Heart right ventricle (tissue), 16 donors: ENCODE measurements at places on chromosomes 12 and 14. TPM values are rescaled to one million over a fixed set of nuclear protein-coding genes. Genes with fewer than 3 reads are reported as not detected.

The ABHD12B gene
- not detected for total RNA-seq

The FAM186B gene
- total RNA-seq, result 0.25 TPM

The GPR65 gene
- 3.2 TPM for total RNA-seq

The DAO gene
- total RNA-seq, result not detected

The KRT82 gene
- total RNA-seq, result not detected

The ZNF891 gene
- 1.00 TPM for total RNA-seq

The TMEM121 gene
- total RNA-seq, result 1.2 TPM

The VRTN gene
- not detected for total RNA-seq

The DNAI7 gene
- total RNA-seq, result 1.6 TPM

The RBMS2 gene
- 32.6 TPM for total RNA-seq

The TSPAN31 gene
- total RNA-seq, result 34.1 TPM

The RAB15 gene
- 34.6 TPM for total RNA-seq

DNA sequence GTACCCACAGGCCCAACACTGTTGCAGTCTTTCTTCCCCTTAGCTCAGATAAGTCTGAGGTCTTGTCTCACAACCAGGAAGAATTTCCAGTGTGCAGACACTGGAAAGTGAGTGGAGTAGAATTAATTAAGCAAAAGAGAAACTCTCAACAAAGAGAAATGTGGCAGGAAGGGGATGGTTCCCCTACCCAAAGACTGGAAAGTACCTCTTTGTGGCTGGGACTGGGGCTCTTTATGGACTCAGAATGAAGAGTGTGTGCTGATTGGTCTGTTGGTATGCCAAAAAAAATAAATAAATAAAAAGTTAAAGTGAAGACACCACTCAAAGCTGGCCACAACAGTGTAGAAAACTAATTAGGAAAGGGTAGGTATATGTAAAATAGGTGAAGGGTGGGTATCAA is 26.4 kb downstream of the GLIPR1L1 start:
- no peak overlapping the region for H3K27ac ChIP-seq
- H3K4me1 ChIP-seq, result no peaks in the 10 kb centered on the region
- DNase-seq, result no peak
- H3K36me3 ChIP-seq, result no peaks in the 10 kb centered on the region
- H3K27me3 ChIP-seq, result no peaks in the 10 kb centered on the region

- H3K27ac ChIP-seq, result peak overlapping the region; percentile 74
- no peaks in the 10 kb centered on the region for H3K36me3 ChIP-seq
- peak overlapping the region; percentile 39 for H3K4me3 ChIP-seq
- H3K4me1 ChIP-seq, result peaks cover 37% of the 10 kb centered on the region
Measured at GRCh38 chr14:103880348-103881267, 33.2 kb upstream of the PPP1R13B start.

GRCh38 chr12:124752437-124753227 is 111.0 kb downstream of the SCARB1 start:
- no peak for DNase-seq
- no peaks in the 10 kb centered on the region for H3K27me3 ChIP-seq
- peak overlapping the region; percentile 80 for H3K27ac ChIP-seq
- no peaks in the 10 kb centered on the region for H3K36me3 ChIP-seq

- no peaks in the 10 kb centered on the region for H3K4me1 ChIP-seq
- H3K4me3 ChIP-seq, result no peak overlapping the region
- H3K27me3 ChIP-seq, result no peaks in the 10 kb centered on the region
- DNase-seq, result no peak
- no peaks in the 10 kb centered on the region for H3K36me3 ChIP-seq
Measured at GRCh38 chr12:17489452-17489851, 600.5 kb downstream of the RERGL start.

GRCh38 chr12:6390084-6390799 is 6.3 kb downstream of the LTBR start:
- H3K36me3 ChIP-seq, result peaks cover 71% of the 10 kb centered on the region
- H3K27ac ChIP-seq, result no peak overlapping the region
- H3K4me1 ChIP-seq, result peaks cover 19% of the 10 kb centered on the region
- no peaks in the 10 kb centered on the region for H3K27me3 ChIP-seq
- H3K4me3 ChIP-seq, result no peak overlapping the region

GRCh38 chr12:72271451-72272090 is 599 bp upstream of the TRHDE start:
- H3K27me3 ChIP-seq, result peaks cover 89% of the 10 kb centered on the region
- H3K4me3 ChIP-seq, result peak overlapping the region; percentile 47
- H3K36me3 ChIP-seq, result no peaks in the 10 kb centered on the region
- H3K4me1 ChIP-seq, result peaks cover 13% of the 10 kb centered on the region
- DNase-seq, result peak; percentile 5

DNA sequence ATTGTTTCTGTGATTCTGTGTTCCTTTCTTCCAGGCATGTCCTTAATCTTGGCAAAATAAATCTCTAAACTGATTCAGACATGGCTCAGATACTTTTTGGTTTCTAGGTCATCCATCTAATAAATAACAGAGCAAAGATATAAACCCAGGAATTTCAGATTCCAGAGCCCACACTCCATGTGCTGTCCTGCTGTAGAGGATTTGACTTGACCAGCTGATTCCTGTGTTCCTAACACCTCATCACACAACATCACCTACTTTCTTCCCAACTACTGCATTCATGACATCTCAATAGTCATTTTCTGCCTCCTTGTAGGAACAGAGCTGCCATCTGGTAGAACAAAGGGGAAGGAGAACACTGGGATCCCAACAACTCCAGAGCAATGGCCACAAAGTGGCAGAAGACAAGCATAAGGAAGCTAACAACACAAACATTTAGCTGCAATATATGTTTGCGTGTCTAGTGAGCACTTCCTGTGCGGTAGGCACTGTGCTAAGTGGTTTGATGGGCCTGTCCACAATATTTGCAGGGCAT is 91.9 kb upstream of the OVCH1 start:
- H3K4me3 ChIP-seq, result no peak overlapping the region
- no peak overlapping the region for H3K27ac ChIP-seq

GRCh38 chr12:68042212-68042699 is 53.0 kb downstream of the IFNG-AS1 start:
- H3K27me3 ChIP-seq, result no peaks in the 10 kb centered on the region
- DNase-seq, result peak; percentile 3
- no peak overlapping the region for H3K4me3 ChIP-seq
- no peaks in the 10 kb centered on the region for H3K4me1 ChIP-seq
- H3K27ac ChIP-seq, result no peak overlapping the region

- no peak overlapping the region for H3K27ac ChIP-seq
- H3K4me1 ChIP-seq, result no peaks in the 10 kb centered on the region
- no peaks in the 10 kb centered on the region for H3K27me3 ChIP-seq
- no peaks in the 10 kb centered on the region for H3K36me3 ChIP-seq
- no peak for DNase-seq
Measured at GRCh38 chr14:94089479-94089878, 8.4 kb downstream of the IFI27L1 start.

GRCh38 chr14:23447361-23448350 is 12.2 kb upstream of the MYH7 start:
- no peak overlapping the region for H3K4me3 ChIP-seq
- no peaks in the 10 kb centered on the region for H3K36me3 ChIP-seq
- no peaks in the 10 kb centered on the region for H3K4me1 ChIP-seq
- peaks cover 8% of the 10 kb centered on the region for H3K27me3 ChIP-seq
- no peak overlapping the region for H3K27ac ChIP-seq
- no peak for DNase-seq

DNA sequence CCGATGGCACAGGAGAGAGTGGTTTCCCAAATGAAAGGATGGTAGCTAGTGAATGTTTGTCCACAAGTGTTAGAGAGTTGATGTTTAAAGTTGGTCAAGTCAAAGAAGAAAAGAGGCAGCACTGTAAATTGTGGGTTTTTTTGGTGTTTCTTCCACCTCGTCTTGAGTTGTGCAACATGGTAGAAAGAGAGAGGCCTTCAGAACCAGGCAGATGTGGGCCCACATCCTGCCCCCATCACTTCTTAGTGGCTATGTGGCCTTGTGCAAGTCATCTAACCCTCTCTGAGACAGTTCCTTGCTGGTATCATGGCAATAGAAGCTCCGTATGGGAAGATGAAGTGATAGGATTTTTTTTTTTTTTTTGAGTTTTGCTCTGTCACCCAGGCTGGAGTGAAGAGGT is 60.8 kb downstream of the NDUFA12 start:
- H3K27ac ChIP-seq, result peak overlapping the region; percentile 65
- DNase-seq, result no peak
- H3K27me3 ChIP-seq, result no peaks in the 10 kb centered on the region
- peaks cover 14% of the 10 kb centered on the region for H3K4me1 ChIP-seq
- no peak overlapping the region for H3K4me3 ChIP-seq
- H3K36me3 ChIP-seq, result no peaks in the 10 kb centered on the region

GRCh38 chr12:67758119-67758518 is 109.6 kb downstream of the DYRK2 start:
- no peak for DNase-seq
- no peak overlapping the region for H3K27ac ChIP-seq
- no peaks in the 10 kb centered on the region for H3K36me3 ChIP-seq
- no peak overlapping the region for H3K4me3 ChIP-seq

DNA sequence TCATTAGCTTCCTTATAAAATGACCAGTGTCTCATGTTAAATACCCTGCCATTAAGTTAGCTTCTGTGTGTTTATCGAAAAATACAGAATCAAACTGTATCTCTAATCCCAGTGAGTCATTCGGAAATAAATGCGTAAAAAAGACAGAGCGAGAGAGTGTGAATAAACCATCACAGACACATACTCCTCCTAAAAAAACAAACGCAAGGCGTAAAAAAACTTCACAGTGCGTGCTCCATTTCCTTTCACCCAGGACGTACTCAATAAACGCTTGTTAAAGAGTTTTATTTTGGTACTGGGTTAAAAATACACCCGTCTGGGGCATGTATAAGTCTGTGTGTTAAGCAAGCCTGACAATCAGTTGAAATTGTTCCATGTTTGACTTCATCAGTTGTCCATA is 58.8 kb upstream of the ISM2 start:
- no peak overlapping the region for H3K27ac ChIP-seq
- H3K4me3 ChIP-seq, result no peak overlapping the region
- DNase-seq, result no peak
- no peaks in the 10 kb centered on the region for H3K27me3 ChIP-seq
- no peaks in the 10 kb centered on the region for H3K36me3 ChIP-seq

- no peaks in the 10 kb centered on the region for H3K36me3 ChIP-seq
- no peak overlapping the region for H3K4me3 ChIP-seq
- DNase-seq, result peak; percentile 8
- no peaks in the 10 kb centered on the region for H3K4me1 ChIP-seq
- H3K27ac ChIP-seq, result no peak overlapping the region
Measured at GRCh38 chr12:25276199-25276937, 25.6 kb upstream of the KRAS start.

- DNase-seq, result no peak
- H3K27me3 ChIP-seq, result no peaks in the 10 kb centered on the region
Measured at GRCh38 chr14:28161040-28161439, 605.5 kb upstream of the FOXG1 start.

- H3K4me1 ChIP-seq, result no peaks in the 10 kb centered on the region
- no peak overlapping the region for H3K27ac ChIP-seq
- H3K27me3 ChIP-seq, result peaks cover 45% of the 10 kb centered on the region
- no peak for DNase-seq
Measured at GRCh38 chr14:60622917-60623257, 26.4 kb downstream of the SIX1 start.

DNA sequence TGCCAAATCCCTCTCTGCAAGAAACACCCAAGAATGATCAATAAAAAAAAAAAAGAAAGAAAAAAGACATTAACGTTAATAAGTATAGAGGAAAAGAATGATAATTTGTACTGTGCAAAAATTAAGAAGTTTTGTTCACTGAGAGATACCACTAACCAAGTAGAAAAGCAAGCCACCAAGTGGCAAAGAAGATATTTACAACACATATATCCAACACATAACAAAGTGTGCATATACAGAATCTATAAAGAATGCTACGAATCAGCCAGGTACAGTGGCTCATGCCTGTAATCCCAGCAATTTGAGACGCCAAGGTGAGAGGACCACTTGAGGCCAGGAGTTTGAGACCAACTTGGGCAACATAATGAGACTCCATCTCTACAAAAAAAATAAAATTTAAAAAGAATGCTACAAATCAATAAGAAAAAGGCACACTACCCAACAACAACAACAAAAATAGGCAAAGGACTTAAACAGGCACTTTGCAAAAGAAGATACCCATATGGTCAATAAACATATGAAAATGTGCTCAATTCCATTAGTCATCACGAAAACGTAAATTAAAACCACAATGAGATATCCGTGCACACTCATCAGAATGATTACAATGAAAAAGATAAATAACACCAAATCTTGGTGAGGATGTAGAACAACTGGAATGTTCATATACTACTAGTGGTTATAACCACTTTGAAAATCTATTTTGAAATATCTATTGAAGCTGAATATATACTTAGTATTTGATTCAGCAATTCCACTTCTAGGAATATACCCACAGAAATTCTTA is 19.8 kb downstream of the GALNT4 start:
- no peak overlapping the region for H3K4me3 ChIP-seq
- no peak for DNase-seq
- no peaks in the 10 kb centered on the region for H3K4me1 ChIP-seq
- H3K27ac ChIP-seq, result no peak overlapping the region

DNA sequence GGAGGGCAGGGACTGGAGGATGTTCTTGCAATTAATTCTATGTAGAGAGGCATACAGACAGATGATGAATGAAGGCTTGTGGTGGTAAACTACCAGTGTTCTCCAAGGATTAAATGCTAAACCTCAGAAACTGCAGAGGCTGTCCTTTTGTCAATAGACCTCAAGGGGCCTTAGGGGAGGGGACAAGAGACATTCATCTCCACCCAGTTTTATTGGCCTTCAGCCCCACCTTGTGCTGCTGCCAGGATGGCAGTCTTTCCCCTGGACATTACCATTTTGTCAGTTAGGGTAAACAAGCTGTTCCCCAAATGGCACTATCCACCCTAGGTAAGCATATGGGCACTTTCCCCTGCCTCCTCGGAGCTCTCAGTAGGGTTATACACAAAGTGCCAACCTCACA is 4.9 kb upstream of the SMAGP start:
- no peak overlapping the region for H3K4me3 ChIP-seq
- H3K27me3 ChIP-seq, result peaks cover 26% of the 10 kb centered on the region
- H3K4me1 ChIP-seq, result peaks cover 8% of the 10 kb centered on the region
- no peaks in the 10 kb centered on the region for H3K36me3 ChIP-seq
- H3K27ac ChIP-seq, result no peak overlapping the region

DNA sequence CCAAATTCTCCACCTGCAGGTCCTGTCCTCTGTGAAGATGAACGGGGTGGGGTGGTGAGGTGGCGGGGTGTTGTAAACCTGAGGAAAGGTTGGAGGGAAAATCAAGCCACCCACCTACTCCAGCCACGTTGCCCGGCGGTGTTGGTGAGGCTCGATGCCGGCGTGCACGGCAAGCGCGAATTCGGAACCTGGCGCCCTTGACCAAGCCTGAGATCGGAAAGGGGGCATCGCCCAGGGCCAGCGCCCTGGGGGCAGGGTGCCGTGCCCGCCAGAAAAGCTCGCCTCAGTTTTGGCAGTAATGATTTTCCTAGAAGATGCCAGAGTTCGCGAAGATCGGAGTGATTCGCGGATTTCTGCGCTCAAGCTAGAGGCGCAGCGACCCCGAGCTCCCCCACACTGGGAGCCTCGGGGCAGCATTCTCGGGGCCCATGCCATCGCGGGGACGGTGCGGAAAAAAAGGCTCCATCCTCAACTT is 817 bp downstream of the STXBP6 start:
- peaks cover 26% of the 10 kb centered on the region for H3K4me1 ChIP-seq
- peak overlapping the region; percentile 90 for H3K27ac ChIP-seq
- peak overlapping the region; percentile 79 for H3K4me3 ChIP-seq
- DNase-seq, result no peak
